ENCODE measurements at places on chromosomes 1 and 21.

DNA sequence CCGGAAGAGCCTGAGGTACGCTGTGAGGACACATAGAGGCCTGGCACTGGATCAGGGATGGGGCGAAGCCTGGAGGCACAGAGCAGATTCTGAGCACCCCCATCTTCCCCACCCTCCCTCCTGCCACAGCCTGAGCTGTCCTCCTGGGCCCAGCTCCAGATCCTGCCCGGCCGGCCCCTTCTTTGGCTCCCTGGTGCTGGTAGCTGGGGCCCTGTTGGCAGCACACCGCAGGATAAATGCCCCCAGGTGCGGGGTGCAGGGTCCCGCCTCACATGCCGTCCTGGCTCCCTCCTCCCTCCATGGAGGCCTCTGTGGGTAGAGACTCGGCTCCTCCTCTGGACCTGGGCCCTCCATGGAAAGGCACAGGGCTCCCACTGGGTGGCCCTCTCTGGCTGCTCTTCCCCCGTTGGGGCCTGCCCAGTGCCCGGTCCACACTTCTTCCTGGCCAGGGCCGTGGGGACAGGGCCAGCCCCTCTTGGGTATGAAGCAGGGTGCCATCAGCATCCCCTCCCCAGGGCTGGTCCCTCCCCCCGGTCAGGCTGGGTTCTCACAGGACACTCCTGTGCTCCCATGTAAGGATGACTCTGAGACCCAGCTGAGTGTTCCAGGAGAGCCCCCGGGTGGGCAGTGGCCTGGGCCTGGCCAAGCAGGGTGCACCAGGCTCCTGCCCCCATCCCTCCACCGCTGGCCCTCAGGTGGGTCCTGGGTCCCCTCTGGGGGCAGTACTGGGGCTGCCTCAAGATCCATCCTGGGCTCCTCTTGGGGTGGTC is 1.1 kb upstream of the OBSCN start:
- DNase-seq = no peak

- DNase-seq = peak; percentile 82
Measured at GRCh38 chr1:151639466-151639865, 27.6 kb downstream of the SNX27 start.

GRCh38 chr1:162846256-162847212 is 14.4 kb downstream of the CCDC190 start:
- peak; percentile 87 for DNase-seq

- DNase-seq = peak; percentile 53
Measured at GRCh38 chr1:152347116-152347728, 12.6 kb downstream of the FLG2 start.

DNA sequence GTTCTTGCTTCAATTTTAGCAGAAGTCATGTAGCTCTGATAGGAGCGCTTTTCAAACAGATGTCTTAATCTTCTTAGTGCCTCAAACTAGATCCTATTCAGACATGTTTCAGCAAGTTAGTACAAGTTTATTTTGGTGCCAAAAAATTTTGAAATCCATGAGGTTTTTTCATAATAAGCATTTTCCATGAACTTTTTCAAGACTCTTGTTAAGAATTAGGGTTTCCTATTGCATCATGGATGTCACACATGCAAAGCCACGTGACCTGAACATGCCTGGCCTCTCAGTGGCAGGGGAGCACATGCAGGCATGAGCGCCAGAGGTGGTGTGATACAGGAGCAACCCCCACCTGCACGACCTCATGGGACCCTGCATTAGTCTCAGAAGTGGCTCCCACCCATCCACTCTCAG is 67.6 kb downstream of the POFUT2 start:
- peak; percentile 76 for DNase-seq

GRCh38 chr1:246856371-246856770 is 75.4 kb downstream of the AHCTF1 start:
- no peak for DNase-seq

GRCh38 chr1:21511579-21512522 is 2.6 kb downstream of the ALPL start:
- DNase-seq = peak; percentile 97

GRCh38 chr1:87869567-87869966 is 540.9 kb downstream of the LMO4 start:
- DNase-seq = peak; percentile 60

GRCh38 chr1:116107371-116107770 is 3.8 kb upstream of the MAB21L3 start:
- DNase-seq = no peak

DNA sequence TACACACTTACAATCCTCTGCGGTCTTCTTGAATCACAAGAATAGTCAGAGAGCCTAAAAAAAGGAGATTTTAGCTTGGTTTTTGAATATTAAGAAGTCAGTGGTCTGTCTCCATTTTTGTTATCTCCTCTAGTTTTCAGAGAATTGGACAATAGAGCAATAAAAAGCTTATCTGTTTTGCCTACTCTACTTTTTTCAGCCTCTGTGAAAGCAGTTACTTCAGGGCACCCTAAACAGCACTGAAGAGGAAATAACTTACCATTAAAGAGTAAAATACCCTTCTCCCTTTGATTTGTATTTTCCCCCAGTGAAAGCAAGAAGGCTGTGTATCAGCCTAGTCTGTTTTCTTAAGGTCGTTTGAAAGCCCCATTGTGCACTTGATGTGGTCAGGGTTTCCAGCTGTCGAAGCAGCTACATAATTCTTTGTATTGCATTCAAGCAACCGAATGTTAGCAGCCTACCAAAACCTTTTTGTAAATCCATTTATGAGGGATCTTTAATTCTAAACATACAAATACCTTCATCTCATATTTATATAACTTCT is 1.0 kb downstream of the NTMT2 start:
- DNase-seq = no peak

DNA sequence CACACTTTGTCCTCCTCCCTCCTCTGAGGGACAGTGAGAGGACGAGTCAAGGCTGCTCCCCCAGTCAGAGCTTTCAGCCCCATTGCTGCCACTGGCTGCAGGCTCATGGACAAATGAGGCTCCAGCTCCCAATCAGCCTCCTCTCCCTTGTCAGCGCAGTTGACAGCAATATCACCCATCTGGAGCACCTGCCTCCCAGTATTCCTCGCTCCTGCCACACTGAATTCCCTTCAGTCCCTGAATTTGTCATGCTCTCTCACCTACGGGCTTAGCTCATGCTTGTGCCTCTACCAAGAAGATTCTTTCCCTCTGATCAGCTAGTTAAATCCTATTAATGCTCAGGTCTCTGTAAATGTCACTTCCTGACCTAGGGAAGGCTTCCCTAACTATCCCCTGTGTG is 54.4 kb upstream of the SYT6 start:
- no peak for DNase-seq

- DNase-seq = no peak
Measured at GRCh38 chr1:109404838-109405237, 7.1 kb upstream of the SORT1 start.

- no peak for DNase-seq
Measured at GRCh38 chr1:232327899-232328298, 302.0 kb downstream of the SIPA1L2 start.

DNA sequence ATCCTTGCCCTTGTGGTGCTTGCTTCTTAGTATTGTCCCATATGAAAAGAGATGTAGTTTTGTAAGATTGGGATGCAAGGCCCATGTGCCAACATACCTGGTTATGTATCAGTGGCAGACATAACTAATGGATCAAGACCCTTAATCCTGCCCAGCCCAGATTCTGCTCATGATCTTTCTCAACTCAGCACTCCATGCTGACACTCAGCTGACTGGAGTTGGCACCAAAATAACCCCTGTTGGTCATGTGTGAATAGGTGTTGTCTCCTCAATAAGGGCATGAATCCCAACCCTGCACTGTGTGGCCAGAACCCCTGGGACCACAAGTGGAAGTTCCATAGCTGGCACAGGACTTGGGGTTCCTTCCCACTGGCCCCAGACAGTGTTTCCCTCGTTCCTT is 13.9 kb upstream of the CNR2 start:
- DNase-seq = no peak

GRCh38 chr1:11558871-11559590 is 80.1 kb downstream of the DISP3 start:
- DNase-seq = no peak

DNA sequence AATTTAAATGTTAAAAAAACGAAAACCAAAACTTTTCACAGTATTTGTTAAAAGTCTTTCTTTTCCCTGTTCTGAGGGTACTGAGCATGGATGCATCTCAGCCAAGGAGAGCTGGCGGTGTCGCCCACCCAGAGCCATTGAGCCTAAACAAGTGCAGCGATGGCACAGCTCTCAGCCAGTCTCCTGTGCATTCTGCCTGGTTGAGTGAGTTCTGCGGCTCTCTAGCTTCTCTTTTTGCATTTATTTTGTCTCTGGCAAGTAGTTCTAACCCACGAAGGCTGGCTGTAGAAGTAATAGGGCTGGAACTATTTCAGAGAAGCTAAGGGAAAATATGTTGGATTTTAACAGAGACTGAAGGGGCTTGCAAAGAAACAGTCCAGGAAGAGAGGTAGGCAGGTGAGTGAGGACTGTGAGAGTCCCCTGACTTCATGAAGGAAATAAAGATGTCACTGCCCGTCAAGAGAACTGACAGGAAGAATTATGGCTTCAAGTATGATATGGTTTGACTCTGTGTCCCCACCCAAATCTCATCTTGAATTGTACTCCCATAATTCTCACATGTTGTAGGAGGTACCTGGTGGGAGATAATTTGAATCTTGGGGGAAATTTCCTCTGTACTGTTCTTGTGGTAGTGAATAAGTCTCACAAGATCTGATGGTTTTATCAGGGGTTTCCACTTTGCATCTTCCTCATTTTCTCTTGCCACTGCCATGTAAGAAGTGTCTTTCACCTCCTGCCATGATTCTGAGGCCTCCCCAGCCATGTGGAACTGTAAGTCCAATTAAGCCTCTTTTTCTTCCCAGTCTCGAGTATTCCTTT is 35.7 kb upstream of the LIN9 start:
- DNase-seq = no peak

- DNase-seq = peak; percentile 87
Measured at GRCh38 chr1:91725989-91726721, 159.8 kb downstream of the TGFBR3 start.

GRCh38 chr1:161241682-161242081 is 3.7 kb upstream of the NR1I3 start:
- DNase-seq = no peak

DNA sequence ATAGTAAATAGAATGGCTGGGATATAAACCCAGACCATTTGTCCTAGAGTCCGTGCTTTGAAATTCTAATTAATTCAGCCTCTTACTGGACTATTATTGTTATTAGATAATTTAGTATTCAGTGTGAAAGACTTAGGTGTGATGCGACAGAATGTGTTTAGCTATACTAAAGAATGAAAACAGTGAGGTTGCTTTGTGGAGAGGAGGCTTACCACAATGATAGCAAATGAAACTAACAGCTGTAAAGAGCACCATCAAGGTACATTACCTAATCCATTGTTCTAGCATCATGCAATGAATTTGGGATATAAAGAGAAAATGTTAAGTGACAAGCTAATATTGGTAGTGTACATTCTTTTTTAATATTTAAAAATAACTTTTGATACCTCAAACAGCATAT is 911.1 kb downstream of the KCNT2 start:
- no peak for DNase-seq

DNA sequence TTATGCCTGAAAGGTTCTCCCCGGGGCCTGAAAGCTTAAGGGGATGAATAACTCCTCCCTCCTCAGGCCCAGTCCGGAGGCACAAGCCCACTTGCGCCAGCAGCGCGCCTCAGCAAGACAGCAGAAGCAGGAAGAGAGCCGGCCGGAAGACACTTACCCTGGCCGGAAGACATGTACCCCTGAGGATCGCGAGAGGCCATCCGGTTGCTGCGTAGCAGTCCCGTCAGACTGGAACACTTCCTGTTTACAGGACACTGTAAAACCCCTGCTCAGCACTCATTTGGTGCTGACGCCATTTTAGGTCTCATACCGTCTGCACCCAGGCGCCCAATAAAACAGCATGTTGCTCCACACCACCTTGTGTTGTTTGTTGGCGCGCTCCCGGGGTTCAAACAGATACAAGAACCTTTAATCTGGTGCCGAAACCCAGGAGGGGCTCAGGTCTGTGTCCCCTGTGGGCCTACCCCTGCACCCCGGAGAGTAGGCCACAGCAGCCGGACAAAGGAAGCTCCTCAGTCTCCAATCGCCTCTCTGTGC is 30.3 kb downstream of the VN1R5 start:
- DNase-seq = no peak

GRCh38 chr1:9233241-9233941 is 1.2 kb upstream of the H6PD start:
- DNase-seq = peak; percentile 54

GRCh38 chr1:177137814-177138213 is 26.7 kb downstream of the ASTN1 start:
- no peak for DNase-seq

GRCh38 chr1:241635556-241636152 is 4.5 kb downstream of the CHML start:
- DNase-seq = no peak

GRCh38 chr1:43434256-43434655 is 19.5 kb downstream of the HYI start:
- no peak for DNase-seq

- DNase-seq = peak; percentile 79
Measured at GRCh38 chr1:199859491-199859933, 168.0 kb upstream of the NR5A2 start.

DNA sequence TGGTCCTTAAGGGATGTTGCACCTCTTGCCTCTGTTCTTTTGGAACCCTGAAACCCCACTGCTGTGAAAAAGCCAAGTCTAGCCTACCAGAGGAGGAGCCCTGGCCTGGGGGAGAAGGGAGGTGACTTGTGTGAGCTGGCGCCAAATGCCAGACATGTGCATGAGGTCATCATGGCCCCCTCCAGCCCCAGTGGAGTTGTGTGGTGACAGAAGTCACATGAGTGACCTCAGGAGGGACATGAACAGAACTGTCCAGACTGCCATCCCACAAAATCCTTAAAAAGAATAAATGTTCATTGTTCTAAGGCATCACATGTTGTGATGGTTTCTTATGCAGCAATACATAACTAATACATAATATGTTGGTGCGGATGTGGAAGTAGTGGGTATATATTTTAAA is 10.8 kb downstream of the HHAT start:
- no peak for DNase-seq

DNA sequence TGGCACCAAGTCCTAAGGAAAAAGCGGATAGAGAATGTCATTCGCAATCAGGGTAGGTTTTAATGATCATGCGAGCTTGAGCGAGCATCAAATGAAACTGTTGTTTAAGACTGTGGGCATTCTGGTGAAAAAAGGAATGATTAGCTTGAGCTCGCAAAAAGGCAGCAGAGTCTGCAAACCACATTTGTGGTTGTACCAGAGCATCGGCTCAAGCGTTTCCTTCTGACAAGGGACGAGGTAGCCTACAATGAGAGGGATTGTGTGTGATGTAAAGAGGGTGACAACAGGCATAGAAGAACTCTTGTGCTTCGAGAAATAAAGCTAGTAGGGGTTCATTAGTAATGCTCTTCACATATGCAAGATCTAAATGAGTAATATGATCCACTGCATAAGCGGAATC is 11.1 kb upstream of the CD48 start:
- DNase-seq = no peak

GRCh38 chr1:86119214-86119764 is 37.3 kb downstream of the COL24A1 start:
- no peak for DNase-seq

GRCh38 chr21:35106246-35106835 is 57.2 kb upstream of the RUNX1 start:
- DNase-seq = no peak

GRCh38 chr1:40712997-40713396 is 21.5 kb downstream of the NFYC start:
- DNase-seq = no peak

Measured in fibroblast of lung (primary cell).